ENCODE measurements at places on chromosomes 5 and 9. TPM values are rescaled to one million over a fixed set of nuclear protein-coding genes. Genes with fewer than 3 reads are reported as not detected.

DNA sequence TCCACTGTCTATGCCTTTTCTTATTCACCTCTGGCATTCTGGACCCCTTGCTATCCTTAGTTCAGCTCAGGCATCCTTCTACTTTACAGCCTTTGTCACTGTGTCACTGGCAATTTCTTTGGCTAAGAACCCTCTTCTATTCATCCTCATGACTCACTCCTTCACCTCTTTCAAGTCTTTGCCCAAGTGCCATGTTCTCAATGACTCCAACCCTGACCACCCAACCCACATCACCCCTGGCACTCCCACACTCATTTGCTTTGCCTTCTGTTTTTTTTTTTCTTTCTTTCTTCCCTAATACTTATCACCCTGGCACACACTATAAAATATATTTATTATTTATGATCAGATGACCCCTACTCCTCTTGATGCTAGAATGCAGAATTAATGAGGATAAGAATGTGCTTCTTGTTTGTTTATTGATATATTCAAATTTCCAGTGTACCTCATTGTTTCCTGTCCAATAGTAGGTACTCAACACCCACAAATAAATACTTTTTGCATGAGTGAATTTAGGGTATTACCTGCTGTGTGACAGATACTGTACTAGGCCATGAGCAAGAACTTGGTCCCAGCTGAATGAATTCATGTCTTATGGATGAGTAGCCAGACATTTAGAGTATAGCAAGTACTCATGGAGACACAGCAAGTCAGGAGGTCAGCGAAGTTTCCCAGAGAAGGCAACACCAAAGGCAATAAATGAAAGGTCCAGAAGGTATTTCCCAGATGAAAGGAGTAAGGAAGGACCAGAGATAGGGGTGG is 236.1 kb downstream of the PAPPA start:
- DNase-seq = no peak

Gene SHOC1
- 0.16 TPM for total RNA-seq

DNA sequence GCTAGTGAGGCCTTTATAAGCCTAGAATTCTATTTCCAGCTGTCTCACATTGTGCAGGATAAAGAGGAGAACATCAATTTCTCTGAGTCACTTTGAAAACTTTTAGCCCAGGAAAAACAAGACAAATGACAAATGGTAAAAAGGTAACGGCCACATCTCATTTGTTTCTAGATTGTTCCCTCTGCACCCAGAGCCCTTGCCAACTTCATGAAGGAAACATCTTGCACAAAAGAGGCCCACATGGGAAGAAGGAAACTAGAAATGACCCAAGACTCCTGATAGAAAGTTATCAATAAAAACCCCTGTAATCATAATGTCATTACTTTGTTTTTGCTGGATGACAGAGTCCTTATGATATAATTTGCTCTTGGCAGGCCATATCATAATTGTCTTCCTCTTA is 5.3 kb downstream of the DPYSL3 start:
- no peak for DNase-seq

DNA sequence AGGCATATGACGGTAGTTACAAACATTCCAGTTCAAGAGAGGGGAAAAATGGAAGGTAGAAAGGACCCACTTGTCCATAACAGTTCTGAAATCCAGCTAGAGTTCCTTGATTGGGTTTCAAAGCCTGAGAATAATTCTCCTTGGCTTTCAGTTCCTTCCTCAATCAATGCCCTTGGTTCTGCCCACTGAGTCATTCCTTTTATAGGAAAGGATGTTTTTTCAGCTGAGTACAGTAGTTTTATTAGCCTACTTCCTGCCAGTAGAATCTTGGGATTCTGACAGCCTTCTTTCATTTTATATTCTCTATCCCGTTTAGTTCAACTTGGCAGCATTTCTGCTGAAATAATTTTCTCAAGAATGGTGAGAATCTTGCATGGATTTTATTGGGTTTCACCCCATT is 386.9 kb upstream of the SMC2 start:
- DNase-seq = no peak

DNA sequence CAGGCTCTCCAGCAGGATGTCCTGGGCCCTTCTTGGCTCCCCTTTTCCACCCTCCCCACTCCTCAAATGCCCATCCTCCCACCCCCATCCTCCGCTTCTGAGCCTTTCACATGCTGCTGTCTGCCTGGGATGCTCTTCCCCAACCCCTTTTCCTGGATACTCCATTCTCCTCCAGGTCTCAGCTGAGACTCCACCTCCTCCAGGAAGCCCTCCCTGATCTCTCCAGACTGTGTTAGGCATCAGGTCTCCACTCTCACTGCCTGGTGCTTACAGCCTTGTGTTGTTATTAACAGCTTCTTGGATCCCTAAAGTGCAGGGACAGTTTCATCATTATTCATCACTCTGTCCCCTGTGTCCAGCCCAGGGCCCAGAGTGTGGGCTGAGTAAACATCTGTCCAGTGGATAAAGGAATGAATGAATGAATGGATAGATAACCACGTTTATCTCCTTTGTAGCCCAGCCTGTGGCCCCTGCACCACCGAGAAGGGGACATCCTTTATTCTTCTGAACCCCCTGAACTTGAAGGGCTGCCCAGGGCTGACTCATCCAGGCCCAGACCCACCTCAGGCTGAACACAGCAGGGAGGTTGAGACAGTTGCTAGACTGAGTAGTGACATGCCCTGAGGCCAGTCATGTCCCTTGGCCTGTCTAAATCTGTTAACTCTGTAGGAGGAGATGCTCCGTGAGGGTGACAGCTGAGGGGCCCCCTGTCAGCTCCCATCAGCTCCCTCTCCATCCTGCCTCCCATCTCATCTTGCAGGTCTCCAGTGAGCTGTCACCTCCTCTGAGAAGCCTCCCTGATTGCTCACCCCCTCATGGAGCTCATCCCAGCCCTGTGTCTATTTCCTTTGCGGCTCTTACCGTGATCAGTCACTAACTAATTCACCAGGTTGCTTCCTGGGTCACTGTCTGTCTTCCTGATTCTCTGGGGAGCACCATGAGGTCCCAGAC is 14.6 kb upstream of the LAMC3 start:
- no peak for DNase-seq

- no peak for DNase-seq
Measured at GRCh38 chr9:71582347-71582746, 186.0 kb downstream of the CEMIP2 start.

Data from ureter (tissue), 1 donor.